ENCODE measurements at places on chromosomes 7 and 10.
A peak's percentile ranks its signal among the peaks of the same experiment; 100 is the strongest.

- DNase-seq: no peak
These were observed 181.3 kb downstream of the MAGI2 start for GRCh38 chr7:79272066-79272669.

DNA sequence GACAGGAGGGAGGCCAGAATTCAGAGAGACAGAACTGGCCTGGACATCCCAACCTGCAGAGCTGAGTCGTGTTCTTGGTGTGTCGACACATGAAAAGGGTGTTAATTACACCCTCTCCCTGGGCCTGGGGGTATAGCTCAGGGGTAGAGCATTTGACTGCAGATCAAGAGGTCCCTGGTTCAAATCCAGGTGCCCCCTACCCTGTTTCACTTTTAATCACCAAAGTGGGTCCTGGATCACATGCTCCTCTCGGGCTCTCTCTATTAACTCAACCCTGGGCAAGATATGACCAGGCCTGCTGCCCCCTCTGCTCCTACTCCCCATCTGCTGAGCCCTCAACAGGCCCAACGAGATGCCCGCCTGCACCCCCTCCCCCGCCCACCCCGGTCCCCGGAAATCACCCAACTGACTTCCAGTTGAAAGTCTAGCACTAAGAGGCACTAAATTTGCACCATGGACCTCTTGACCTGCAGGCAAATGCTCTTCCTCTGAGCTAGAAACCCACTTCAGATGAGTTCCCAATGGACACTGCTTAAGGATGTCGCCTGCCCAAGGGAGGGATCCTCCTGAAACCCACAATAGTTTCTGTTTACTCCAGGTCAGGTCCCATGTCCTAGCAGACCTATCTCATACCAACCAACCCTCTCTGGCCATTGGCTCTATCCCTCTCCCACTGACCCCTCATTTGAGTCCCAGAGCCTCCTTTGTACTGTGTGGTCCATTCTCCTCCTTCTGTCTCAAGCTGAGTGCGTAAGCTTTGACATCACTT is 137.6 kb downstream of the ZNF467 start:
- DNase-seq: peak; percentile 6

DNA sequence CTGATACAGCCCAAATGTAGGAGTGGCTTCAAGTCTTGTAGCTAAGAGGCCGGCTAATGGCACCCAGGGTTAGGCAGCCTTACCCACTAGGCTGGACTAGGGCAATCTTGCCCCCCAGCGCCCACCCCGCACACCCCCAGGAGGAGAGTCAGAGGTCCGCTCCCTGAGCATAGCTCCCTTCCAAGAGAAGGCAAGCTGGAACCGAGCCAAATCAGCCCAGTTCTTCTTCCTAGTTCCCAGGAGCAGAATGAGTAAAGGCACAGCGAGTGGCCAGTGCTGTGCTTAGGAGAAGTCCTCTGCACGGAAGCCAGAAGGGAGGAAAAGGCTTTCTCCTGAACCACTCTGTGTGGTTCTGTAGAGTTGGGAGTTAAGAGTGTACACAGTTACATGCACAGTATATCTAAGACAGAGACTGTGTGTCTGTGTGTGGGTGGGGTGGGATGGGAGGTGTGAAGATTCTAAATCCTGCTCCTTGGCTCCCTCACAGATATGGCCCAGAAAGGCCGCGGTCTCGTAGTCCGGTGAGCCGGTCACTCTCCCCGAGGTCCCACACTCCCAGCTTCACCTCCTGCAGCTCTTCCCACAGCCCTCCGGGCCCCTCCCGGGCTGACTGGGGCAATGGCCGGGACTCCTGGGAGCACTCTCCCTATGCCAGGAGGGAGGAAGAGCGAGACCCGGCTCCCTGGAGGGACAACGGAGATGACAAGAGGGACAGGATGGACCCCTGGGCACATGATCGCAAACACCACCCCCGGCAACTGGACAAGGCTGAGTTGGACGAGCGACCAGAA is 59.7 kb upstream of the PDCD4 start:
- no peak for DNase-seq

- peak; percentile 100 for DNase-seq
These were observed at the start of gene RSU1 for GRCh38 chr10:16817125-16818019. Gene RSU1 (minus strand): TSS chr10:16817424. CDS start chr10:16817081, 343 bp downstream.

GRCh38 chr7:81944058-81944457 is 174.2 kb upstream of the HGF start:
- no peak for DNase-seq

- DNase-seq: no peak
These were observed 13.3 kb upstream of the SLC16A12 start for GRCh38 chr10:89548673-89549072.

DNA sequence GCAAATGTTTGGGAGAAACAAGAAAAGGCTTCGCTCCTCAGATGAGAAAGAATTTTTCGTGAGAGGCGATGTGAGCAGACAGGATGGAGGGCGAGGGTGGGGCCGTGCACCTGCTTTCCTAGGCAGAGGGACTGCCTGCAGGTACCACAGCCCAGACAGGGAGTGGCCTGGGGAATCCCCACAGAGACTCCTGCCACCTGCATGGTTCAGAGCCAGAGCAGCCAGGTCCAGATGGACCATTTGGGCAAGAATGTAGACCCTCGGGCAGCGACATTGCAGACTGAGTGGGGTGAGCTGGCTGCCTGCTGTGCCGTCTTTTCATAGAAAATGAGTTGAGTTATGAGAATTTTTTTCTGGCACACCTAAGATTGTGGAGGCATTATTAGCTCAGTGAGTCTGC is 216.8 kb downstream of the SNX10 start:
- no peak for DNase-seq

GRCh38 chr7:120724448-120724847 is 133.5 kb downstream of the TSPAN12 start:
- DNase-seq: no peak

GRCh38 chr10:95201736-95202135 is 7.7 kb downstream of the ACSM6 start:
- no peak for DNase-seq

GRCh38 chr10:89479771-89480446 is 55.5 kb downstream of the SLC16A12 start:
- DNase-seq: no peak

- no peak for DNase-seq
These were observed 122.2 kb downstream of the NRBF2 start for GRCh38 chr10:63255316-63255715.

Measured in activated T-cell treated with anti-CD3 and anti-CD28 coated beads, Interleukin-2, amount 50 U/mL, for 72 hours (primary cell).